ENCODE measurements at places on chromosomes 6 and 20.

DNA sequence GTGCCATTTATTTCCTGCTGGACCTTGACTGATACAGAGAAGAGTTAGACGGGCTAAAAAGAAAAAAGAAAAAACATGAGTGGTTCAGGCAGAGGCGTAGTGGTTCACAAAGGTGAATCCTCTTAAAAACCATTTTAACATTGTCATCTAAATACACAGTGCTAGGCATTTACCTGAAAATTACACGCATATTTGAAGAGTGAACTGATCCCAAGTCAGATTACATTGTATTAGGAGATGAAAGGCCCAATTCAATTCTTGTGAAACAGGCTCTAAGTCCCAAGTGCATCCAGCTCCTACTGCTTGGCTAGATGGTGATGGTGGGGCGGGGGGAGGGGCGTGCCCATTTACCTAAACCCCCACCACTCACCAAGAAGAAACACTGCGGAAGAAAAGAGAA lies 46.7 kb upstream of the ATXN1 start:
- H3K27ac ChIP-seq, result no peak overlapping the region
- H3K27me3 ChIP-seq, result no peaks in the 10 kb centered on the region
- H3K36me3 ChIP-seq, result peaks cover 9% of the 10 kb centered on the region
- peaks cover 3% of the 10 kb centered on the region for H3K4me1 ChIP-seq
- DNase-seq, result no peak

DNA sequence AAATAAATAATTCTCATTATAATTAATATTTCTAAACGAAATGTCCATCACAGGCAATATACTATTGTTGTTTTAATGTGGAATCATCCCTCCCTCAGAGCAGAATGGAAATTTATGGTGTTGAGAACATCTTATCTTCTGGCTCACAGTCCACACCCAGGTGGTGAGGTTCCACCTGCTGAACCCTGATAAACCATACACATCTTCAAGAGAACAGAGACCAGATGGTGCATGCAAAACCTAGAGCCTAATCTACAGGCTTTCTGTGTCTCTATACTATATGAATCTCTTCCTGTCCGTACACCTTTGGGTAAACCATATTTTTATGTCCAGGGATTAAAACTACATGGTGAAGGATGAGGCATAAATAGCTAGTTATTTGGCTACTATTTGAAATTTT lies 52.3 kb upstream of the UFL1 start:
- H3K27ac ChIP-seq, result no peak overlapping the region
- no peak for DNase-seq

DNA sequence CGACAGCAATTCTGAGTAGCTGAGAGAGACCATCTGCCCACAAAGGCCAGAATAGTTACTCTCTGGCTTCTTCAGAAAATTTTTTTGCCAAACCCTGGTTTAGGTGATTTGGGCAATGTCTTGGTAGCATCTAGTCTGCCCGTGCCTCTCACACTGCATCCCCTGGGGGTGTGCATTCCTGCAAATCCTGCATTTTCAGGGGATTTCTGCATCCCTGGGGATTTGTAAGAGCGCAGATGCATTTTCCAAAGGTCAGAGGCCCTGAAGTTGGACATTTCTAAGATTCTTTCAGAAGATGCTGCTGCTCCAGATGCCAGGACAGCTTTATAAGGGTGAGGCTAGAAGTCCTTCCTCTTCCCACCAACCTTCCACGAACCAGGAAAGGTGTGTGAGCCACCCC lies 4.0 kb downstream of the CST9 start:
- no peak overlapping the region for H3K27ac ChIP-seq
- H3K27me3 ChIP-seq, result no peaks in the 10 kb centered on the region
- peaks cover 2% of the 10 kb centered on the region for H3K4me1 ChIP-seq
- no peaks in the 10 kb centered on the region for H3K36me3 ChIP-seq
- no peak overlapping the region for H3K4me3 ChIP-seq

DNA sequence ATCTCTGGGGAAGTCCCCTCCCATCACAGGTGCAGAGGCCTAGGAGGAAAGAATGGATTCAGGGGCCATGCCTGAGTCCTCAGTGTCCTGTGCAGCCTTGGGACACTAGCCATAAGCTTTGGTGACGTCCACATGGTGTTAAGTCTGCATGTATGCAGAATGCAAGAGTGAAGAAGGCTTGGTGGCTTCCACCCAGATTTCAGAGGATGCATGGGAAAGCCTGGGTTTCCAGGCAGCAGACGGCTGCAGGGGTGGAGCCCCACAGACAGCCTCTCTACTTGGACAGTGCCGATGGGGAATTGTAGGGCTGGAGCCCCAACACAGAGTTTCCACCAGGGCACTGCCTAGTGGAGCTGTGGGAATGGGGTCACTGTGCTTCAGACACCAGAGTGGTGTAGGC lies 117.1 kb upstream of the NRN1 start:
- H3K4me3 ChIP-seq, result no peak overlapping the region
- H3K27me3 ChIP-seq, result peaks cover 10% of the 10 kb centered on the region
- DNase-seq, result no peak
- no peak overlapping the region for H3K27ac ChIP-seq
- H3K36me3 ChIP-seq, result peaks cover 4% of the 10 kb centered on the region
- no peaks in the 10 kb centered on the region for H3K4me1 ChIP-seq

GRCh38 chr6:139161817-139162284 lies 27.0 kb downstream of the HECA start:
- H3K4me3 ChIP-seq, result peak overlapping the region; percentile 56
- no peaks in the 10 kb centered on the region for H3K27me3 ChIP-seq
- H3K36me3 ChIP-seq, result peaks cover 30% of the 10 kb centered on the region
- H3K27ac ChIP-seq, result peak overlapping the region; percentile 96

DNA sequence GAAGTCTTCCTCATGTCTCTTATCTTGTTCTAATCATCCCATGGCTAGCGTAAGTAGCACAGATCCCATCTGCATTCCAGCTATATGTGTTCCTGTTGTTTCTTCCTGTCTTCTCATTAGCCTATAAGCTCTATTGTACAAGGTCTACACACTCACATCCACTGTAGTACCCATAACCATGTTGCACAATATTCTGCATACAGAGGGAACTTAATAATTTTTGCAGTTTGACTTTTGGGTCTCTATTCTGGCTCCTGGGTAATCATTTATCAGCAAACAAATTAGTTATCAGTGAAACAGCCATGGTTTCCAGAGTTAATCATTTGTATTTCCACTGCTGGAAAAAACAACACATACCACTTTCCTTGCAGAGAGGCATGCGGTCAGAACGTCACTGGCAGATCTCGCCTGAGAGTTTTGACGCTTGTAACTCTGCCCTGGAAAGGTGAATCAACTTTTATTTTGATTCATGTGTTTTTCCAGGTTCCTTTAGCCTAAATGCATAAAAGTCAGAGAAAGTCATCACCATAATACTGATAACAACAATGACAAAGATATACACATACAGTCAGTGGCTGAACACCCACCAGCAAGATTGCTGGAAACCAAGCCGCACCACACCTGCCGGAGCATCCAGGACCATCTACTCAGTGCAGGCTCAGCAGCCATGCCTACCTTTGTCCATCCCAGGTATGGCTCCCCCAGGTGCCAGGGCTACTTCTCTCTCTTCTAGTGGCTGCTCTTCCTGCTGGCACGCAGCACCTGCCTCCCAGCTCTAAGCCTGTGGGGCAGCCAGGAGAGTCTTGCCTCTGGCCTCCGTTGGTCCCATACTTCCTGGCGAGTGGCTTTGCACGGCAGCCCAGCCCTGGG lies 158.2 kb downstream of the QRSL1 start:
- DNase-seq, result no peak
- no peaks in the 10 kb centered on the region for H3K36me3 ChIP-seq
- H3K4me3 ChIP-seq, result no peak overlapping the region
- H3K27me3 ChIP-seq, result peaks cover 8% of the 10 kb centered on the region
- H3K27ac ChIP-seq, result no peak overlapping the region
- no peaks in the 10 kb centered on the region for H3K4me1 ChIP-seq

GRCh38 chr20:62631336-62632308 lies 10.7 kb upstream of the SLCO4A1 start:
- no peak for DNase-seq
- H3K27ac ChIP-seq, result no peak overlapping the region
- peaks cover 17% of the 10 kb centered on the region for H3K27me3 ChIP-seq
- peaks cover 8% of the 10 kb centered on the region for H3K4me1 ChIP-seq
- H3K4me3 ChIP-seq, result no peak overlapping the region

GRCh38 chr20:63067266-63067635 lies 60.5 kb upstream of the BHLHE23 start:
- no peak overlapping the region for H3K4me3 ChIP-seq
- no peak for DNase-seq
- peaks cover 3% of the 10 kb centered on the region for H3K4me1 ChIP-seq
- H3K27ac ChIP-seq, result no peak overlapping the region
- peaks cover 28% of the 10 kb centered on the region for H3K27me3 ChIP-seq

- no peak for DNase-seq
- no peak overlapping the region for H3K4me3 ChIP-seq
- H3K27ac ChIP-seq, result no peak overlapping the region
Measured at GRCh38 chr6:35037664-35038038, 103.5 kb downstream of the TCP11 start.

GRCh38 chr20:16030253-16030652 lies 543.0 kb downstream of the KIF16B start:
- H3K27me3 ChIP-seq, result no peaks in the 10 kb centered on the region
- H3K4me1 ChIP-seq, result no peaks in the 10 kb centered on the region
- no peak for DNase-seq
- no peaks in the 10 kb centered on the region for H3K36me3 ChIP-seq

DNA sequence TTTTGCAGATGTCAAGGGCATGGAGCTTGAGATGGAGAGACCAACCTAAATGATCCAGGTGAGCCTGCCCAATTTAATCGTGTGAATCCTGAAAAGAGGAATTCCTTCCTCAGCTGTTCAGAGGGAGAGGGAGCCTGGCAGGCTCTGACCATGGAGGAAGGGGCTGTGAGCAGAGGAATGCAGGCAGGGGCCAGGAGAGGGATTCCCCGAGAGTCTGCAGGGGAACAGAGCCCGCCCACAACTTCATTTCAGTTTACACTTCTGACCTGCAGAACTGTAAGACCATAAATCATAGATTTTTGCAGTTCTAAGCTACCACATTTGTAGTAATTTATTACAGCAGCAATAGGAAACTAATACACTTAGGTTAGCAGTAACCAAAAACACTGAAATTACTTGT lies 164.1 kb downstream of the TBXT start:
- H3K27me3 ChIP-seq, result peaks cover 46% of the 10 kb centered on the region
- peaks cover 7% of the 10 kb centered on the region for H3K4me1 ChIP-seq
- no peak overlapping the region for H3K4me3 ChIP-seq
- DNase-seq, result no peak
- H3K27ac ChIP-seq, result no peak overlapping the region

GRCh38 chr6:5566718-5567117 lies 305.4 kb downstream of the FARS2 start:
- no peak for DNase-seq
- H3K36me3 ChIP-seq, result peaks cover 22% of the 10 kb centered on the region
- no peaks in the 10 kb centered on the region for H3K27me3 ChIP-seq
- peak overlapping the region; percentile 8 for H3K27ac ChIP-seq

DNA sequence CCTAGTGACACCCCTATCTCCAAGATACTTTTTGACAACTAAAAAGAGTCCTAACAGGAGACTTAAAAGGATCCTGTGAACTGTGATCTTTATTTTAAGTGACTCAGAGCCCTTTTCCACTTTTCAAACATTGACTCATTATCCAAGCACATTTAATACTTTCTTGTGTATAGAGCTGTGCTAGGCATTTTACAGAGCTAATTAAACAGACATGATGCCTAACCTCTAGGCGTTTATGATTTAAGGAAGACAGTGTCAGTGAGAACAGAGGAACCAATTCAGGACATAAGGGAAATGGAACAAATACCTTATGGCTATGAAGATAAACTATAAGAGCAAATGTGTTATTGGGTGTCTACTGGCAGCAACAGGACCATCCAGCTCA lies 282.6 kb downstream of the TPBG start:
- H3K4me1 ChIP-seq, result no peaks in the 10 kb centered on the region
- H3K27me3 ChIP-seq, result no peaks in the 10 kb centered on the region
- no peak overlapping the region for H3K27ac ChIP-seq

DNA sequence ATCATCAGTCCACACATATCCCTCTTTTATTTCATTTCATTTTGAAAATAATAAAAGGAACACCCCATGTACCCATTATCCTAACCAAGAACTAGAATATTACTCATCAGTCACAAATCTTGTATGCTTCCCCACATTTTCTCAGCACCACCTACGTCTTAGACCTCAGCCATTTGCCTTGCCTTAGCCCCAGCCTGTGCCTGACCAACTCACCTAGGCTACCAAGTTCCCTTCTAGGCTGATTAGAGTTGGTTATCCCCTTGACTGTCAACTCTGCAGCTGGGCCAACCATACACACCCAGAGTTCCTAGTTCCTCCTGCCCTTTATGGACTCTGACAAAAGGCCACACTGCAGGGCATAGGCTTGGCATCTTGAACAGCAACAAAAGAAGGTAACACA lies 33.4 kb upstream of the IPCEF1 start:
- no peak for DNase-seq
- H3K4me3 ChIP-seq, result no peak overlapping the region
- H3K36me3 ChIP-seq, result no peaks in the 10 kb centered on the region
- peaks cover 12% of the 10 kb centered on the region for H3K27me3 ChIP-seq
- no peaks in the 10 kb centered on the region for H3K4me1 ChIP-seq

DNA sequence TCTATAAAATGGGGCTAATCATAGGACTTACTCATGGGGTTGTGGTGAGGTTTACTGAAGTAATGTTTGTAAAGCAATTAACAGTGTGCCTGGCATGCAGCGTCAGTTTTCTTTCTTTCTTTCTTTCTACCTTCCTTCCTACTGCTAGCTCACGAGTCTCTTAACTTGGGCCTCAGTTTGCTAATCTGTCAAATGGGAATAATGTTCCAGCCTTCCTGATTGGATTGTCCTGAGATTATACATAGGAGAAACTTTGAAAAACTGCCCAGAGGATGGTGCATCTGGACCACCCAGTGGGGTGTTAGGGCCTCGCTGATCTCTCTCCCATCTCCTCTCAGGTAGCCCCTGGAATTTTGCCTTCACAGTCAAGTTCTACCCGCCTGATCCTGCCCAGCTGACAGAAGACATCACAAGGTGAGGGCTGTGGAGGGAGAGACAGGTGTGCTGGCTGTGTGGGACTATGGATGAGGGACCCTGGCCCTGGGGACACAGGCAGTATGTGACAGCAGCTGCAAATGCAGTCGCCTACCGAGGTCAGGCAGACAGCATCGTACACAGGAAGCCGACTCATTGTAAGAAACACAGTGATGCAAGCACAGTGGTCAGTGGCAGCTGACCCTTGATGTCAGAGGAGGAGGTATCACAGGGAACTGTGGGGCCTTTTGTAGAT lies 27.5 kb downstream of the EPB41L1 start:
- H3K27ac ChIP-seq, result no peak overlapping the region
- H3K4me1 ChIP-seq, result no peaks in the 10 kb centered on the region
- no peak for DNase-seq
- H3K4me3 ChIP-seq, result no peak overlapping the region
- no peaks in the 10 kb centered on the region for H3K36me3 ChIP-seq

DNA sequence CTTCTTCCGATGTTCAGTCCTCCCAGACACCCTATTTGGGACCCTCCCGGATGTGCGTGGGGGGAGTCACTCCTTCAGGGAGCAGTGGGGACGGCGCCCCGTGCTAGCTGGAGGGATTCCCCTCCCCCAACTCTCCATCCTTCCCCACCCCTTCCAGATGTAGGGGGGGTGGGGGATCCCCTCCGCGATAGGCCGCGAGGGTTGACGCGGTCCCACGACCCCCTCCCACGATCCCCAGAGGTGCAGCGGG lies 548 bp downstream of the GNL1 start:
- H3K27ac ChIP-seq, result peak overlapping the region; percentile 100
- peaks cover 67% of the 10 kb centered on the region for H3K36me3 ChIP-seq
- DNase-seq, result no peak
- H3K4me1 ChIP-seq, result peaks cover 49% of the 10 kb centered on the region
